CD4-positive, alpha-beta T cell treated with Interferon gamma for 1 hour (primary cell): ENCODE measurements at places on chromosomes 1 and 21.

- DNase-seq, result no peak
These were observed 54.7 kb upstream of the MAN1A2 start for GRCh38 chr1:117312453-117313138.

DNA sequence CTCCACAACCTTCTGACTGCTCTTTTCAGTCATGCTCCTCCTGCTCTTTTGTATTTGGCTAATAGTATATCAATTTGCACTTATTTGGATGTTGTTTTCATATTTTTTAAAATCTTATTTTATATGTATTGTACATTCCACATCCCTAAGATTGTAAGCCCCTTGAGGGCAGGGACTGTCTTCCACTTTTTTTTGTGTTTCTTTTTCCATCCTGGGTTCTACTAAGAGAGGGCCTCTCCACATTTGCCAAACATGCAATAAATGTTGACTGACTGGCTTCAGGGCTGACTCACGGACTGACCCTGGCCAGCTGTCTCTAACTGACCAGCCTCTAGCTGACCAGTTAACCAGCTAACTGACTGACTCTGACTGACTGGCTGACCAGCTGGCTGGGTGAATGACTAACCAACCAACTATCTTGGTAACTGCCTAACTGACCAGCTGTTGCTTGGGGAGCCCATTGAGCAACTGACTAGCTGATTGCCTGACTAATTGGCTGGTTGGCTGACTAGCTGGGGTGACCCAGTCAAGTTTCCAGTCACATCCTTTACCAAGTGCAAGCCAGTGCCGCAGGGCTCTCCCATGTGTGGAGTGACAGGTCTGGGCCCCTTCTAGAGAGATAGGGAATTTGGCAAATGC lies 16.1 kb downstream of the CSF1 start:
- DNase-seq, result no peak

GRCh38 chr1:42941640-42942330 lies 16.9 kb downstream of the SLC2A1 start:
- peak; percentile 43 for DNase-seq

DNA sequence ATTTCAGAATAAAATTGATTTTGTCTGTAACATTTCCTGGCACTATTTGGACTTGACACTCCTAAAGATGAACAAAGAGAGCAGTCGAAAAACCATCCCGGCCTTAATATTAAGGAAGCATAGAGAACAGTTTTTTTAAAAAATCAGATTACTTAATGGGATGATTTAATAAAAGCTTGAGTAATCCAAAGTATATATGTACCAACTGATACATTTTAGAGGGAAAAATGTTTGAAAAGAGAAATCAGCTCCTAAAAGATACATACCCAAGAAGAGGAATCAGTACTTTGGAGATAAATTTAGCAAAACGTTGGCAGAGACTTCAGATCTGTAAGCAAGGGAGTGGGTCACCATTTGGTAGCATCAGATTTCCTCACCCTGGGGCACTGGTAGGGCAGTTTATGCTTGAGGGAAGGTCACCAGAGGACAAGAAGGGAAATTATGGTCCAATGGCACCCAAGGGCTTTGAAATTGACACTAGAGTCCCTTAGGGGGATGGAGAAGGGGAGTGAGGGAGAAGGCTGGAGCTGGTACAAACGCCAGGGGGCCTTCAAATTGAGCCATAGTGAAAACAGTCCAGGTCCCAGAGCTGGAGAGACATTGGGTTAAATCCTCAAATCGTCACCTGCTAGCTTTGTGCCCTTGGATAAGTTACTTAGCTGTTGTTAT lies 5.9 kb downstream of the SLAMF7 start:
- no peak for DNase-seq

DNA sequence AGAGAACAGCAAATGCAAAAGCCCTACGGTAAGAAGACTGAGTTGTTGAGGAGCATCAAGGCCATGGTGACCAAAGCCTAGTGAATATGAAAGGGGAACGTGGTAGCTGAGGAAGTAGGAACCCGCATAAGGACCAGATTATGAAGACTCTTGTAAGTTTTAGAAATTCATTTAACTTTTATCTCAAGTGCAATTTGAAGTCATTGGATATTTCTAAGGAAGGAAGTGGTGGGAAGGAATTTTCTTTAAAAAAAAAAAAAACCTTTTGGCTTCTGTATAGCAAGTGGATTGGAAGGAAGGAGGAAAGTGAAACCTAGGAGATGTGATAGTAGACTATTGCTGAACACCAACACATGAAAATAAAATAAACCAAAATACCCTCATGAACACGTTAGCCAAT lies 119.0 kb downstream of the TNFSF18 start:
- DNase-seq, result no peak

- no peak for DNase-seq
These were observed 673.6 kb upstream of the NR5A2 start for GRCh38 chr1:199353906-199354305.

- DNase-seq, result no peak
These were observed 13.5 kb upstream of the CD2 start for GRCh38 chr1:116740746-116741145.
